ENCODE measurements at places on chromosomes 1 and 21.

DNA sequence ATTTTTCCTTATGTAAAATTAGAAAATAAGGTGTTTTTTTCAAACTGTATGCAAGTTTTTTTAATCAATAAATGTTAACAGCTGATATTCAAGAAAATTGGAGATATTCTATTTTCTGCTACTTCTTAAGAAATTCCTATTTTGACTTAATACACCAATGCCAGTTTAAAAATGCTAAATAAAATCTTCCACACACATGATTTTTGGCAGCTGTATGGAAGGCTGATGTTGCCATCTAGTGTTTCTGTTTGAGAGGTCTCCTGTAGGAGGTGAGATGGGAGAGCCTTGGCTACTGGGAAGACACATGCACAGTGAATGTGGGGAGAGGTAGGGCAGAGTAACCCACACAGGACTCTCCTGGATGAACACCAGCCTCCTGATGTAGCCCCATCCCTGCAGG is 29.2 kb upstream of the OR2B11 start:
- DNase-seq: no peak

GRCh38 chr1:44499306-44499705 is 94.3 kb downstream of the RNF220 start:
- DNase-seq: no peak

GRCh38 chr1:10338047-10338446 is 60.8 kb upstream of the PGD start:
- DNase-seq: no peak

- DNase-seq: no peak
These were observed 107.3 kb upstream of the POU3F1 start for GRCh38 chr1:38153778-38154470.

DNA sequence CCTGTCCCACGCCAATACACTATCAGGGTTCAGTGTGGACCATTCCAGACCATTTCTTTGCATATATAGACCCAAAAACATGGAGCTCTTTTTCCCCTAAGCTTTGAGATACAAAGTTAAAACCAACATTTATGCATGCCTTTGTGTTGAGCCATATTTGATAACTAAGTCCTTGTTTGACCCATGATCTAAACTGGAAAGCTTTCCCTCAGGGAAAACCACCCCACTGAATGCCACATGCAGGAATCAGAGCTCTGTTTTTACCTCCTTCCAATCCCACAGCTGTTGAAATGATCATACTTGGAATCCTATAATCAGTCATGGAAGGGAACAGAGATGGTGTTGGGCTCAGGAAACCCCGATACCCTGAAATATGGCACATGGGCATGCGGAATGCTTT is 14.8 kb upstream of the SLC45A1 start:
- DNase-seq: peak; percentile 23

DNA sequence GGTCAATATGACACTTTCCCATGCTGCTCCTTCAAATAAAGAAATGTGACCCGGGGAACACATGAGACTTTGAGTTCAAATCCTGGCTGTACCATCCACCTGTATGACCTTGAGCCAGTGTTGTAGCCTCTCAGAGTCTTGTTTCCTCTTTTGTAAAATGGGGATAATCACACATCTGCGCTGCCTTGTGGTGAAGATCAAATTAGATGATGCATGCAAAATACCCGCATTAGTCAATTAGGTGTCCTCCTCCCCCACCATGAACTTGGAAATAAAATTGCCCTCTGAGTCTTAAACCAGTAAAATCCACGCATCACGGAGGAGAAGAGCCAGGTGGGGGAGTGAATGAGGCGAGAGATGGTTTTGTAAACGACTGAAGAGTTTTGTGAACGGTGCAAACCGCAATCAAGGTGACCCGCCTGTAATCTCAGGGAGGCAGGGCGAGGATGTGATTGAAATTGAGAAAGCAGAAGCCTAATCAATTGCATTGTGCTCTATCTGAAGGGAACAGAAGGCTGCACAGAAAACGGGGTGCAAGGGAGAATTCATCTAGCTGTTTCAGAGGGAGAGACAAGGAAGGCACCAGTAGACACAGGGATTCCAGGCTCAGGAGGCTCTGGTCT is 5.8 kb upstream of the AHDC1 start:
- no peak for DNase-seq

- no peak for DNase-seq
These were observed 90.8 kb downstream of the TBX19 start for GRCh38 chr1:168371477-168371876.

Measured in HS-5 (cell line).